ENCODE measurements at places on chromosomes 6 and 20.
A peak's percentile ranks its signal among the peaks of the same experiment; 100 is the strongest.

DNA sequence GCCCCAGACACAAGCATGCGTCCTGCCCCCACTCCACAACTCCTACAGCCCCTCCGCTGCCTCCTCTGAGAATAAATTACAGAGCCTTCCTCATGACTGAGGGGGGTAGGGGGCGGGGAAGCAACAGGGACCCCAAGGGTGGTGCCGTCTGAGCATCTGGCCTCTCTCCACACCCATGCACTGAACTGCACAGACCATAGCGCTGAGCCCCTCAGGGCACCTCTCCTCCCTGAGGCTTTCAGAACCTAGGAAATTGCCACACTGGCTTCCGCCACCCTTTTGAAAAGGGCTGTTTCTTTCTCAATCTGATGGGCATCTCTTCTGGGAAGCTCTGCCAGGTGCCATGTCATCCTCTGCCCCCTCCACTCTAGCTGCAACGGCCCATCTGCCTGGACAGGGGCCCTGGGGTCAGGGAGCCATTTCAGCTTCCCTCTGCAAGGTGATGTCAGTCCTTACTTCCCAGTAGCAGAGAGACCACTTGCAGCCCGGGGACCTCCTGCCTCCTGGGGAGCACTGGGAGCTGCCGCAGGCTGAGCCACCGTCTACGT lies 2.5 kb downstream of the CST7 start:
- DNase-seq = peak; percentile 45

DNA sequence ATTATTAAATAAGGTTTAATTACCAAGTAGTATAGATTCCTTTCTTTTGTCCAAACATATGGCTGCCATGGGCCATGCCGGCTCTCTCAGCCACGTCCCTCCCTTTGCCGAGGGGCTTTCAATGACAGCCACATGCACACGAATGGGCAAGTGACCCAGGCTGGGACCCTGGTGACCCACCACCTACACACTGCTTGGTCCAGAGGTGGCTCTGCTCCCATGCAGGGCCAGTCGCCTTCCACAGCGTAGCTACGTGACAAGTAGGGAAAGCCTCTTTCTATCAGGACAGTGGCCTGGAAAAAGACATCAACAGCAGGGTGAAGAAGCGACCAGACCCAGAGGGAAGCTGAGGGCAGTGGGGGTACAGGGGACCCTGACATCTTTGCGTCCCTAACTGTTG lies 152.8 kb upstream of the CST7 start:
- no peak for DNase-seq

GRCh38 chr6:157486572-157486971 lies 105.6 kb downstream of the ZDHHC14 start:
- peak; percentile 2 for DNase-seq

- no peak for DNase-seq
Measured at GRCh38 chr6:1232578-1232977, 79.3 kb upstream of the FOXQ1 start.

DNA sequence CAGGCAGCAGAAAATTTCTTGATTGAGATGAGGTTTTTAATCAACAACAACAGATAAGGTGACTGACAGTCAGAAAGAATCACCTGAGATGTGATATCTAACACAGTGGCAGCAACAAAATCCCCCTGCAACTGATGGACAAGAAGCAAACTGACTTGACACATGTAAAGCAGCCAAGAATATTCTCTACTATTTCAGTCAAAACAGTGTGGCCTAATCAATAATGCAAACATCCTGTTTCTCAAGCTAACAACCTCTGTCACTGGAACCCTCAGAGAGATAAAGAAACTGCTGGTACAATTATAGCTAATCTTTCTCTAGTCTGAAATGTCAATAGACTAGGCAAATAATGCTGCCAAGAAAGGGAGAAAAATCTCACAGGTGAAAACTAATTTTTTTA lies 4.6 kb upstream of the CGA start:
- no peak for DNase-seq

- no peak for DNase-seq
Measured at GRCh38 chr20:10385850-10386544, 48.0 kb downstream of the MKKS start.

DNA sequence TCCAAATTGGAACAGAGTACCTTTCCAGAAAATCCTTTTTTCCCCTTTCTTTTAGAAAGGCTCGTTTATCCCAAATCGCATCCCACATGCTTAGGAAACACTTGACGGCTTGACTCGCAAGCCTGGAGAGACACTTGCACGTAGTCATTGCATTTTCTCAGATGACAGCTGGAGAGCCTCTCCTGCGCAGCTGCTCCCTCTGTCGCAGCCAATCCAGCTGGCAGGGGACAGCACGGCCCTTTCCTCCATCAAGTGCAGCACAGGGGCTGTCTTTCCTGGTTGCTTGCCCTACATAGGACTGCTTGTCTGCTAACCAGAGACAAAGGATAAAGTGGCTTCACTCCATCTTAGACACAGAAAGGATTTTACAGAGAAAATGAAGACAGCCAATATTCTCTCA lies 77.6 kb upstream of the RGS17 start:
- DNase-seq = no peak
